Stimulated activated CD4-positive, alpha-beta T cell treated with anti-CD3 and anti-CD28 coated beads, TNF-alpha, amount 100 ng/mL, for 24 hours (primary cell): ENCODE measurements at places on chromosomes 12 and 14.

GRCh38 chr14:72553161-72553560 lies 340.7 kb downstream of the DPF3 start:
- DNase-seq = no peak

DNA sequence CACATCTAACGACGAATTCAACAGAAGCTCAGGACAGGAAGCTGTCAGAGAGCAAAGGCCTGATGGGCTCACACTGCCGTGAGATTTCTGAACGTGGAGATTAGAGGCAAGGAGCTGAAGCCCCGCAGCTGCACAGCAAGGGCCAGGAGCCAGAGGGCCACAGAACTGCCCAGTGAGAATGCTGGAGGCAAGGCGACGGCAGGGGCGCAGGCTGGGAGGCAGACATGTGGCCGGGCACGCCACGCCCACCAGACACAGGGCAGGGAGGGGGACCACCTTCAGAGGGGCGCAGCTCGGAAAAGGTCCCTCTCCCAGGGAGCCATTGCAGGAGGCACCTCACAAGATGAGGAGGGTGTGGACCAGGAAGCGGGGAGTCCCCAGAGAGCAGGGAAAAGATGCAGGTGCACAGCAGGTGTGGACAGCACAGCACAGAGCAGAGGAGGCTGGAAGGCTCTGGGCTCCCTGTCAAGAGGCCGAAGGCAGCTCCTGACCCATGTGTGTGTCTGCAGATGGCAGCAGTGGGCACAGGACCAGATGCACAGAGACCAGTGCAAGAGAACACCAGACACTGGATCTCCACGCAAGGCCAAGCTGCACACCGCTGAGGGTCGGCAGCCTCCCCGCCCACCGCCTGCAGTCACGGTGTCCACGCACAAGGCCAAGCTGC lies 23.0 kb downstream of the BTBD6 start:
- no peak for DNase-seq

DNA sequence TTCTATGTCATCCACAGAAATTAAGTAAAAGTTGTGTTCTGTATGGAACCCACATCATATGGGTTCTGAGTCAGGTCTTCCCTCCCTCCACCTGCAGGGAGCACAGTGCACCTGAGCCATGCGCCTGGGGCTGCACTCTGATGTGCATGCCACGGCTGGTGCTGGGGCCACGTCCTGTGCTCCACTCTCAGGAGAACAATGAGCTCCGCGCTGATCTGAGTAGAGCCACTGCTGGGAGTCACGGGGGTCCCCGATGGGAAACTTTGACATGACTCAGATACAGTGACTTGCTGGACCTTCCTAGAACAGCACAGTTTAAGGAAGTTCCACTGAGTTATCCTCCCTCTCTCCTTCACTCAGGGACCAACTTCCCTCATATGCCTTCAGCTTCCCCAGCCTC lies 683.4 kb downstream of the TMEM121 start:
- no peak for DNase-seq

DNA sequence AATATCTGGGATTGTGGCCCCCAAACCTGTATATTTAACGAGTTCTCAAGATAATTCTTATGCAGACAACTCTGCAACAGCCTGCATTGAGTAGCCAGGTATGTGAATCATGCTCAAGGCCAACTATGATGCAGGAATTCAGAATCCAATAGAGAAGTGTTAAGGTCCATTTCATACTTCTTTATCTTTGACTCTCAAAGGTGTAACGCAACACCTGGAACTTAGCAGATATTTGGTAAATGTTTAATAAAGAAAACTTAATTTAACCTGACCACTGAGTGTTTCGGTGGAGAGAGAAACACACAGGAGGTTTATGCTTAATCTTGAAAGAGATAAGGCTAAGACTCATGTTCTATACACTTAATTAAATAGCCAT lies 156.5 kb upstream of the PLEKHG7 start:
- no peak for DNase-seq

- no peak for DNase-seq
Observed at GRCh38 chr12:5262450-5262849, 169.5 kb upstream of the NTF3 start.

GRCh38 chr12:73106296-73106695 lies 834.1 kb downstream of the TRHDE start:
- DNase-seq = no peak

DNA sequence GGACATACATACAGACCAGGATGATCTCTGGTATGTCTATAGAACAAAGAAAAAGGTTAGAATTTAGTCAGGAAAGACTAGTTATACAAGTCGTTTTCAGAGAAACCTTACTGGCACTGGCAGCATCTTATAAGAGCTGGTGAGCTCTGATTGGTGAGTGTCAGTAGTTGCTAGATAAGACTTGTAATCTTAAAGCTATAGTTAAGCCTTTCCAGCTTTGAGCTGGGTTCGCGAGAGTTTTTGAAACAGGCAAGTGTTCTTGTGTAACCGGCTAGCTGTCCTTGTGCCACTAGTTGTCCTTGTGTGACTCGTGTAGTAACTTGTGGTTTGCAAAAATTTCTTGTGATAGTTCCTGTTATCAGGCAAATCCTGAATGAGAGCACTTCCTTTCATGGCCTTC lies 740.9 kb downstream of the GALC start:
- no peak for DNase-seq

GRCh38 chr12:75892731-75893408 lies 138.7 kb downstream of the PHLDA1 start:
- no peak for DNase-seq

- DNase-seq = no peak
Observed at GRCh38 chr14:91280129-91280528, 35.6 kb upstream of the GPR68 start.

GRCh38 chr14:105426416-105427130 lies 6.9 kb downstream of the MTA1 start:
- no peak for DNase-seq

GRCh38 chr14:68474741-68475140 lies 318.1 kb downstream of the ZFP36L1 start:
- DNase-seq = no peak

DNA sequence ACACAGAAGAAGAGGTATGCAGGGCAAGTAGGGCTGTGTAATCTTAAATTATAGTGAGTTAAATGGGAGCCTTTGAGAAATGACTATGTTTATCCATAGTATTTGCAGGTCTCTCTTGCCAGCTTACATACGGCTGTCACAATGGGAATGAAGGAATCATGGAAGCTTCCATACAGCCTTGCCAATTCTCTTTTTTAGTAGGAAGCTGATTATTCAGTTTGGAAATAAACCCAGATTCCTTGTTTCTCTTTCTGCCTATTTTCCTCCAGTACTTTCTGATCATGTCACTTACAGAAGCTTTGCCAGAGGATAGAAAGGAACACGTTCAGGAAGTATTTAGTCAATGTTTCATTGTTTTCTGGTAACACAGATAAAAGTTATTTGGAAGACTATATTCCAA lies 217.4 kb upstream of the DIO2 start:
- DNase-seq = no peak

DNA sequence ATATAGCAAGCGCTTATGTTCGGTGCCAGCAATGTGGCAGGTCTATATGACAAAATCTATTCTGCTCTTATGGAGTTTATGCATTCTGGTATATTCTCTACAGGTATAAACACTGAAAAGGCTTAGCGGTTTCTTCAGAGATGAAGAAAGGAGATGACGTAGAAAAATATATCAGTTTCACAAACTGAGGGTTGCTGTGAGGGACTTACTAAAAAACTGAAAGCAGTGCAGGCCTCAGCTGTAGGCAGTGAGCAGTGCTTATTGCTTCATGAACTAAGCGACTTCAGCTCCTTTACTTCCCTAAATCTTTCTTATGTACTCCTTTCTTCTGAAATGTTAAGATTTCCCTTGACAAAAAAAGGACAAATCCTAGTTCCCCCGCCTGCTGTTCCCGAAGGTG lies 4.5 kb downstream of the DDX47 start:
- no peak for DNase-seq

- no peak for DNase-seq
Observed at GRCh38 chr12:19242581-19242980, 113.0 kb downstream of the PLEKHA5 start.

DNA sequence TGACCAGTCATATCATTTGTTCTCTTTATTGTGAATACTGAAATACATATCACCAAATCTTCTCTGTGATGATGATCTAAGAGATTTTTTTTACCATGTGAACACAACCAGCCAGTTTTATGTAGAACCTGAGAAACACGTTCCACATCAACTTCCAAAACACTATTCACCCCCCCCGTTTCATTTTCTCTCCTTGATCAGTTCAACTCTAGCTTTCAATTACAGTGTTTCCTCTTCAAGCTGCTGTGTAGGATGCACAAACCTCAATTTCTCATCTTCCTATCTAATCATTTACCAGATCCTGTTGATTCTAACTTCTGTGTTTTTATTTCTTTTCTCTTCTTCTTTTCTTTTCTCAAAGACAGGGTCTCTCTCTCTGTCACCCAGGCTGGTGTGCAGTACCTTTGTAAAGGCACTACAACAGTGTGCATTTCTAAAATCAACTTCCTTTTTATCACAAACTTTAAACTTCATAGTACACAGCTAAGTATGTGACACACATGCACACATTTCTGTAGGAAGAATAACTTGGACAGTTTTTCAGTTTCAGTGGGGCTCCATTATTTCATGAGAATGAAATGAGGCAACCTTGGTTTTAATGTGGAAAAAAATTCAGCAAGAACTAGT lies 149.9 kb upstream of the FBXO33 start:
- DNase-seq = no peak

DNA sequence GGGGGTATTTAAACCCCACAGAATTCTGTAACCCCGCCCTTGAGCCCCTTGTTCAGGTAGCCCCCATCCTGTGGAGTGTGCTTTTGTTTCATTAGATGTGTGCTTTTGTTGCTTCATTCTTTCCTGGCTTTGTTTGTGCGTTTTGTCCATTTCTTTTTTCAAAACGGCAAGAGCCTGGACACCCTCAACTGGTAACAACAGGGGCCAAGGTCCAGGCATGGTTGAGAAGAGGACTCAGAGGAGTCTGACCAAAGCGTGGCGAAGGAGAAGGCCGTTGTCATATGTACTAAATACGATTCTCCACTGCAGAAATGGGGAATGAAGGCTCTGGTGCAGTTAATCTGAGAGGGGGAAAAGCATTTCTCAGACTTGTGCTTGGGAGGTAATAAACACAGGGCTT lies 46.0 kb upstream of the GNPNAT1 start:
- no peak for DNase-seq

DNA sequence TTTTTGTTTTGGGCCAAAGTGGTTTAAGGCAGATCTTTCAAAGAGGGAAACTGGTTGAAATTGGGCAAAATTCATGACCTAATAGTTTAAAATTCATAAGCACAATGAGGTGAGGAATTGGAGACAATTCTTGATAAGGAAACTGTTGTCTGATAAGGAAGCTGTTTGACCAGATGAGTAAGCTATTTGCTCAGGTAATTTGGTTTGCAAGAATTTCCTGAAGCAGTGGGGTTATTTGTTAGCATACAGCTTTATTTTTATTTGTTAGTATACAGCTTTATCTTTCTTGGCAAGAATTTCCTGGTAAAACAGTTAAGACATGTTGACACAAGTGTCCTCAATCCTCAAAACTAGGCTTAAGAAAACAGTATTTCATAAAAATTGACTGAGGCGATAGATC lies 559.0 kb downstream of the GALC start:
- DNase-seq = no peak
